Hepatic stellate cell (primary cell): ENCODE measurements at places on chromosomes 1 and 21.

DNA sequence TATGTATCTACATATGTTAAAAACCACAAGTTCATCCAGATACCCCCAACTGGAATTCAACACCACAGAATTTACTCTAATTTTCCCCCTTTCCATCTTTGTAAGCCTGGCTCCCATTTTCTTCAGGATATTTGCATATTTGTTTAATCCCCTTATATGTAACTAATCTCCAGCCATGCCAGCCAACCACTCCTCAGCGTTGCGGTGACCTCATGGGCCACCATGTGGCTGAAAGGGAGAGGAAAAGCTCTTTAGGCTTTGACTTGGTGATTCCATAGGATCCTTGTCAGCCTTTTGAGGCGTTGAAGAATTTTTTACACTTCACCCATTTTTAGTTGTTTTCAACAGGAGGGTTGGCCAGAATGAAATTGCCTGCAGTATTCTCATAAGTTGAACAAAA is 10.0 kb downstream of the CLDN19 start:
- no peak for DNase-seq

DNA sequence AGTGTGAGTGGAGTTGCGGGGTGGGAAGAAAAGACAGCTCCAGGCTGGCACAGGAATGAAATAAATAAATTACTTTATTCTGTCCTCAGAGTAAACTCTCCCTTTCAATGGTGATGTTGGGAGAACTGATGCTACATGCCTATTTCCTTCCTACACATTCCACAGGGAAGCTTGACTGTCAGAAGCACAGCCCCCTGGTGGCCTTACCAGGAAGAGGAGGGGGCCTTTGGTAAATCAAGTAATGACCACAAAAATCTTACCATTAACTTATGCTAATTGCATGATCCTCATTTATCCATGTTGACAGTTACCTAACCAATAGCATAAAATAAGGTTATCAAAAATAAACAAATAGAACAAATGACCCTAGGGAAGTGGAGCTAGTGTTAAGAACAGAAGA is 605.0 kb upstream of the PKN2 start:
- DNase-seq: no peak

DNA sequence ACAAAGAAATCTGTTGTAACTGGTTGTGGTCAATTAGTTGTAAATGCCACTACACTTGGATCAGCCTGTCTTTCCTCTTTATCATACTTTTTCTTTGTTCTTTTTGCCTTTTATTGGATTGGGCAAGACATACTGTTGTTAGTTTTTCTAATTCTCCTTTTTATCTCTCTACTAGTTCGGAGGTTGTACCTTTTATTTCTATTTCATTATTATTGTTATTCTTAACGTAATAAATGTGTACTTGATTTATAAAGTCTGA is 59.2 kb downstream of the IVNS1ABP start:
- DNase-seq: no peak

- no peak for DNase-seq
Measured at GRCh38 chr1:90351019-90351418, 356.1 kb downstream of the ZNF326 start.

DNA sequence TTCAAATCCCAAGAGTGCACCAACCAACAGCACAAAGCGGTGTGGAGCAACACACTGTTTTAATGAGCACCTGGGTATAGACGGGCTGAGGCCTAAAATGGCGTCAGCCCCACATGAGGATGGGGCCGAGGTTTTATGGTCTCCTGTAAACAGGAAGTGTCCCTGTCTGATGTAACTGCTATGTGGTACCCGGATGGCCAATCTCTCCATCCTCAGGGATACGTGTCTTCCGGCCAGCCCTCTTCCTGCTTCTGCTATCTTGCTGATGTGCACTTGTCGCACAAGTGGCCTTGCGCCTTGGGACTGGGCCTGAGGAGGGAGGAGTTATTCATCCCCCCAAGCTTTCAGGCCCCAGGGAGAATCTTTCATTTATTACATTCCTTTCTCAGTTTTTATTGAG is 73.5 kb downstream of the CNST start:
- no peak for DNase-seq

- DNase-seq: no peak
Measured at GRCh38 chr1:27001570-27002360, 8.3 kb downstream of the TRNP1 start.

DNA sequence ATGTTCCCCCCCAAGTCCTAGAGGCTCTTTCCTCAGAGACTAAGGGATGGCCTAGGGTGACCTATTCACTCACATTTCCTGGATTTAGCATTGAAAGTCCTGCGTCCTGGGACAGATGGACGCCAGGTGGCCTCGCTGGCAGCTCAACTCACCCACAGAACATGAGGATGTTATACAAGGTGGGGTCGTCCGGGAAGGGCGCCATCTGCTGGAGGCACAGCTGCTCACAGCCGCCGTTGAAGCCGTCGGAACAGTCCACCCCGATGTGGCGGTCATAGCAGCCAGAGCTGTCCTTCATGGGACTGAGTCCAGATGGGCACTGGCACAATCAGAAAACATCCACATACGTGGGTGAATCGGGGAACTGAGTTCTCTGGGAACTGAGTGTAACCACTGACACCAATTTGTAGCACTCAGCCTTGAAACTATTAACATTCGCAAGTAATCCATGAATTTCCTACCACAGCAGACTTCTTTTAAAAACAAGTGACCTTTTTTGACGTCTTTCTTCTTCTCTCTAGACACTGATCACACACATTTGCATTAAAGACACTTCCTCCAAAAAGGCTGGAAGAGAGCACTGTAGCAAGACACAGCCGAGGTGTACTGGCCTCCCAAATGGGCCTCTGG is 215.4 kb downstream of the ASTN1 start:
- DNase-seq: peak; percentile 3

DNA sequence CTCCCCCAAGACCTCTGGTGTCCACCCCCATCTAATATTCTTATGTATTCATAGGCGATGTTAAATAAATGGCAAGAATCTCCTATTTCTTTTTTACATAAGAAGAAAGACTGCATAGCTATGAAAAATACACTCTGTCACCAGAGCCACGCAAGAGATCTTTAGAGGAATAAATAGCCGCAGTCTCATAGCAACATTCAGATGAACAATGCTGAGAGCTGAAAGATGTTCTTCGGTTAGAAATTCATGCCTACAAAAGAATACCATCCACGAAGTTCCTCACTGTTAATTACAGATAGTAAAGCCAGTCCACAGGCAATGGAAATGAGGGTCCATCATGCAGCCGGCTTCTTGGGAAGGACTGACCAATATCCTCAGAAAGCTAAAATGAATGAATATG is 76.0 kb upstream of the SOD1 start:
- no peak for DNase-seq

- DNase-seq: no peak
Measured at GRCh38 chr1:212457740-212458338, 25.1 kb downstream of the NENF start.

GRCh38 chr1:192998536-192998935 is 60.6 kb downstream of the UCHL5 start:
- no peak for DNase-seq

- DNase-seq: peak; percentile 46
Measured at GRCh38 chr1:42736152-42736551, 3.9 kb downstream of the CLDN19 start.
